Activated CD8-positive, alpha-beta memory T cell treated with anti-CD3 and anti-CD28 coated beads for 1 hour (primary cell): ENCODE measurements at places on chromosomes 4 and X.

GRCh38 chrX:112113460-112113859 is 30.9 kb upstream of the TRPC5 start:
- no peak for DNase-seq

DNA sequence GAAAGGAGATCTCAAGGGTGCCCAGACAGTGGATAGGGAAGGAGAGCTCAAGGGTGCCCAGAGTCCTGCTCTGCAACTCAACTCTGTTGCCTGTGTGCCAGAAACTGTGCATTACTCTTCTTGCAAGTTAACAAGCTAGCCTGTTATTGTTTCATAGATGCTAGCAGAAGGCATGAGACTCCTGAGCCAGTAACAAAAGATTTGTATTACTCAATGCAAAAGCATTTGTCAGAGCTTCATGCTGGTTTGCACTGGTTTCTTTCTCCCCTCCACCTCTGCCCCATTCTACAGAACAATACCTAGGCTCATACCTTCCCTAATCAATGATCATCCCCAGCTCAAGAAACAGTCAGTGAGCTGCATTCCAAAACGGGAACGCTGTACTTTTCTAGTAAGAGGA is 124.5 kb upstream of the NEIL3 start:
- no peak for DNase-seq

DNA sequence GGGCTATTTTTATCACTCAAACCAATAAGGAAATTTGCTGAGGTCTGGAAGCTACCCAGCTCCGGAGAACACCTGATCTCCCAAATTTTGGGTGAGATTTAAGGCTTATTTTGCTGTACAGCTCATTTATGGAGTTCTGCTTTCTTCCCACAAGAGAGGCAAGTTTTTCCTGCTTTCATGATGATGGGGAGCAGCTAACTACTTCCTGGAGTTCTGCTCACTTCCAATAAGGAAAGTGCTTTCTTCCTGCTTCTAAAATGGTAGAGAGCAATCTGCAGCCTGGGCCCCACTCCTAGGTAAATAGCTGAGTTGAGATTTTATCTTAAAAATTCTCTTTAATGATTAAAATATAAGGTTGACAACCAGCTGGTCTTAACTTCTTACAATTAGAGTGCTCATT is 606.0 kb upstream of the HTR2C start:
- no peak for DNase-seq

- DNase-seq: no peak
Measured at GRCh38 chr4:108919226-108919893, 156.5 kb upstream of the ETNPPL start.

GRCh38 chrX:71998836-71999509 is 88.3 kb downstream of the NHSL2 start:
- no peak for DNase-seq

DNA sequence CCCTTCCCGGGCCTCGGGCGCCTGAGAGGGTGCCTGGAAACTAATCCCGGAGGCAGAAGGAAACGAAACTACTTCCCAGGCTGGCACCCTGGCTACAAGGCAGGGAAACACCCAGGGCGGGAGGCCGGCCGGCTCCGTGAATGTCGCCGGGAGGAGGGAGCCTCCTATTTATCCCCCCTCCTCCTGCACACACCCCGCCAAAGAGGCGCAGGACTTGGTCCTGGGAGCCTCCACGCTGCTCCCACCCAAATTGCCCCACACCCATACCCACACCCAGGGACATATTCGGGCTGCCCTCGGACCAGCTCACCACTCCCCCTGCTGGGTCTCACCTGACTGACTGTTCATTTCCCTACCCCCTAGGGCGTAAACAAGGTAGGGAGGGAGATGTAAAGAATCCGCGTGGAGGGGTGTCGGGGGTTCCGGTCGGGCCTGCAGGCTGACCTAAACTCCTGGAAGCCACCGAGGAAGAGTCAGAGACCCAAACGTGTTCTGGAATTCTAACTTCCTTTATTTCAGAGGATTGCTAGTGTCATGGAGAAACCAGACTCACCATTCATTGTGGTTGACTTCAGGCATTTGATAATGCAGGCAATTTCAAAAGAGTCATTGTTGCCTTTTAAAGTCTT is at the start of gene BTC:
TSS of gene BTC (minus strand) at position 142 of the 629 bp plus-strand sequence. CDS start 198 bp downstream, outside the sequence.
- no peak for DNase-seq

DNA sequence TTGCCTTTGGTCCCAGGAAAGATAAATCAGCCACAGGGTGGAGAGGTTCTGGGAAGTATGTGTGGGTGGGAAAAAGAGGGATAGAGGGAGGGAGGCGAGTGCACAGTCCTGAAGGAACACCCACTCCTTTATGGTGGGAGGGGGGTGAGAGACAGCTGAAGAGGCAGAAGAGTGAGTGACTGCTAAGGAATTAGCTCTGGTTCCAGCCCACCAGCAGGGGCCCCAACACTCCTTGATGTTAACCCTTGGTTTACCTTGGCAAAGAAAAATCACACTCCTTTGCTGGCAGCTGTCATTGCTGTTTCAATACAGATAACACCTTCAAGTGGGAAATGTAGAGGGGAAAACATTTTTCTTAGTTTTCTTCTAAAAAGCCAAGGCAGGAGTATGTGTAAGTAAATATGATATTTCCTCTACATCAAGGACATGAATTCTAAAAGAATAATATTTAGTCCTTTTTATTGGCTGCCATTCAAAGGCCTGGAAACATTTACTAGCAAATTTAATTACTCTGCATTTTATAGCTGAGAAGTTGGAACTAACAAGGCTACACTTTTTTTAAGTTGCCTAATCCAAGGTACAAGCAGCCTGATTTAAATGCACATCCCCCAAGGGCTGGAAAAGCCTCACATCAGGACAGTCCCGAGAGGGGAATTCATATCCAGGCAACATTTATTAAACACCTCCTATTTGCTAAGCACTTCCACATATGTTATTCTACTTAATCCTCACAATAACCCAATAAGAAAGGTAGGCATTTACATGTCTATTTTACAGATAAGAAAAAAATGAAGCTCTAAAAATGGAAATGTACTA is 81.7 kb downstream of the HS6ST2 start:
- no peak for DNase-seq

DNA sequence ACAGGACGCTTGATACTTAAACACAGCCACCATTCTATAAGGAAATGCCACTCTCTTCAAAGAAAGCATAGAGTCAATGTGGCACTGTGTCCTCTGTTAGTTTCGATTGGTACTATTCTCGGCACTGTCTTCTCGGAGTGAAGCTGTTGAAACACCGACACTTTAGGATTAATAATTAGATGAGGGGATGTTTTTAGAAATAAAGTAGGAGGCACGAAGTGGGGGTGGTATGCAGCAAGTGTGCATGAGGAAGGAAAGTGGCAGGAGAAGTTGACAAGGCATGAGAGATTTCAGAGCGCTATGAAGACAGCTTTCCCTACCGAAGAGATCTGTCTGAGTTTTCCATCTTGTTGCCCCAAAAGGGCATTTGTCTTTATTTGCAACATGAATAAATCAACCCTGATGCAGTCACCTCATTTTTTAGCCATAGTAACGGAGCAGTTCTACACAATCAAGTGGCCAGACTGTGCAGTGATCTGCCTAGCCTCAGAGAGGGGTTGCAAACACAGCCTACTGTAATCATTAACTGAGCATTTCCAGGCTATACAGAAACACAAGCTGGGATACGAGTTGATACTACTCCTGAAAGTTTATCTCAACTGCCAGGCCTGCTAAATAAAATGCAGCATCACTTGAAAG is 8.3 kb downstream of the GPRIN3 start:
- no peak for DNase-seq

DNA sequence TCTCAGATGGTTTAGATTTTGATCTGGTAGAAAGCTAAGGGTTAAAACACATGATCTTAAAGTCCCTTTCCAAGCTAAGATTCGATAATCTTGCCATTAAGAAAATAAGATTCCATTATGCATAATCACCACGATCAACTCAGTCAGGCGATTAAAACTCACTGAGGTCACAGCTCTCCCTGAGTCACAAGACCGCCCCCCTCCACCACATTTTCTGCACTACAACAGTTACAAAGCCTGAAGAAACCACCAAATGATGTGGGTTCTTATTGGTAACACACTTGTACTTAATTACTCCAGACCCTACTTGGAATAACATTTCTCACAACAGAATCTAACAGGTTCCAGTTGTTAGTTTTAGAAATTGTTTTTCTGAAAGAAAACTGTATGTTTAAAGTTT is 62.8 kb downstream of the SH3KBP1 start:
- DNase-seq: no peak
